CD4-positive, alpha-beta T cell treated with Interleukin-12 subunit alpha and Interleukin-12 subunit beta, for 1 hour (primary cell): ENCODE measurements at places on chromosomes 3 and 15.

DNA sequence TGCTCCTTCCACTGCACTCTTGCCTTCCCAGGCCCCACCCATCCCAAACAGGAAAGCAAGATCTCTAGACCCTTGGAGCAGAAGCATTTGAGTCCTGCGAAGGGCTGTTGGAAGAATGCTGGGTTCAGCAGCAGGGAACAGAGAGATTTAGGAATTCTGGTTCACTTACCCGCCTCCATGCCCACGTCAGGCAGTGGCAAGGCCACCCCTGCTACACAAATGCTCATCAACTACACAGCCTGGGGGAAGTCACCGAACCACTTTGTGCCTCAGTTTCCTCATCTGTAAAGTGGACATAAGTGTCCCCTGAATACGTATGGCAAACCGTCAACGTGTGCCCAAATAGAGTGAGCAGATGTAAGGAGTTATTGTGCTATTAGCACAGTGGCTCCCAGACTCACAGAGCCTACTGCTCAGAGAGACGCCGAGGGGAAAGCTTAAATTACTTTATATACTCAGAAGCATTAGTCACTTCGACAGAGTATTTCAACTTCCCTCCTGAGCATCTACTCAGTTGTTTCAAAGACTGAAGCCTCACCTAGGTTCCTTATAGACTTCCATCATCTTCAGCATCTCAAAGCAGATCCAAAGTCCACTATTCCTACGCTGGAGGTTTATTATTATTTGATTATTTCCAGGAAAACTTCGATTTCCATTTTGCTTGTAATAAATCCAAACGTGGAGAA lies 905 bp downstream of the HOMER2 start:
- DNase-seq, result no peak

- DNase-seq, result no peak
Observed at GRCh38 chr3:13674538-13675185, 125.7 kb downstream of the FBLN2 start.

GRCh38 chr3:152976239-152976638 lies 141.3 kb downstream of the P2RY1 start:
- no peak for DNase-seq

DNA sequence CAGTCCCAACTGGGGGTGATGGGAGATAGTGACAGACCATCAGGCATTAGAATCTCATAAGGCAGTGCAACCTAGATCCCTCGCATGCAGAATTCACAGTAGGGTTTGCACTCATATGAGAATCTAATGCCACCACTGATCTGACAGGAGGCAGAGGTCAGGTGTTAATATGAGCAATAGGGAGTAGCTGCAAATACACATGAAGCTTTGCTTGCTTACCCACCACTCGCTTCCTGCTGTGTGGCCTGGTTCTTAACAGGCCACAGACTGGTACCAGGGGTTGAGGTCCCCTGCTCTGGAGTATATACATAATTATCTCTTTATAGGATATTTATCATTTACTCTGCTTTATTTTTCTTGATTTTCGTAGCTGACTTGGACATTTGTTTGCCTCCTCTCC lies 36.0 kb upstream of the ZMAT3 start:
- DNase-seq, result no peak

DNA sequence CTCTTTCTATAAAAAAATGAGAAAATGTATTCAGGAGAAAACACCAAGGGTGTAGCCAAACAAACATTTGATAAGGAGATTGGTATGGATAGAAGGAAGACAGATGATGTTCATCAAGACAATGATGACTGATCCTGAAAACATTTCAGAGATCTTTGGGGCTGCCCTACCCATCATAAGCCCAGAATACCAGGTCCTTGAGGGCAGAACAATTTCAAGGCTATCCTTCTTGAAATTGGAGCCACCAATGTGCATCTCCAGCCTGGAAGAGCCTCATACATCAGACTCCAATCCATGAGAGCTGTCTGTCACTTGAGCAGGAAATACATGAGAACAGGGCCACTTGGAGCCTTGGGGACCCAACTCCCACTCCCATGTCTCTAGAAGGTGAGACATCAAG lies 89.5 kb upstream of the ANKRD28 start:
- DNase-seq, result no peak

GRCh38 chr3:42814914-42815507 lies 5.8 kb downstream of the ACKR2 start:
- no peak for DNase-seq

DNA sequence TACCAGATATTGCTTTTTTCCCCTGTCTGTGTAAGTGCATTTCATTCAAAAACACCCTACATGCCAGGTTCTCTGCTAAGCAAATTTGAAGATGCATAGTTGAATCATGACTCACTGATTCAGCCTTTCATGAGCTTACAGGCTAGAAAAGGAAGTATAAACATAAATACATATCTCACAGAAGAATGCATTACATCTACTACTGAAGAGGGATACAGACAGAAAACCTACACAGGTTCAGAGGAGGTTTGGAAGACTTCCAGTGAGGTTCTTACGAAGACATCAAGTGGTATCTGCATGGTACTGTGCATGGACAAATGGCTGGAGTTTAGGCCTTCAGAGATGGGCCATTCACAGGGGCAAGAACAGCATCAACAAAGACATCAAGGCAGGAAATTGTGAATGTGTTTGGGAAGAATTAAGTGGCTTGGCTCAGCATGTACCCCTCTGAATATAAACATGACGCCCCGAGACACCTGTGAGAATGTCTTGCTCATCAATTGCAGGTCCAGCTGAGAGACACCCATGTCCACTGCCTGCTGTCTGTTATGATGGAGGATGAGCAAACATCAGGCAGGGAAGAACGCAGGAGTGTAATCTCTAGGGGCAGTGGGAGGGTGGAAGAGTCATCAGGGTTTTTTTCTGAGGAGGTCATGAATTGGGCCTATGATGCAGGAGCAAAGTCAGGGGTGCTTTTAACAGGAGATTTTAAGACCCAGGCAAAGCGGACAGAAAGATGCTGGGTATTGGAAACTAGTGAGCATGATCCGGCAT lies 105.1 kb upstream of the GALNT15 start:
- DNase-seq, result no peak

DNA sequence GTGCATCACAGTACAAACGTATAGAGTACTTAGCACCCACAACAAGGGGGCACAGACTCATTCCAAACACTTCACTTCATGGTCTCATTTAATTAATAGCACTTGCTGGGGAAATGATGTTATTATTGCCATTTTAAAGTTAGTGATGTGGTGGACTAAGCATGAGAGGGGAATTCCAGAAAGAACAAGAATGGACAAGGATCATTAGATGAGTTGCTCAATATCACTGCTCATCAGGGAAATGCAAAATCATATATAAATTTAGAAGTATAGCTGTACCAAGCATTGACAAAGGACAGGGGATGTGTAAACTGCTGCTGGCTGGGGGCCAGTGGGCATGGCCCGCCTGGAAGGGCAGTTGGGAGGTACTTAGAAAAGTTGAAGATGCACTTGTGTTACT lies 14.6 kb downstream of the PRR20G start:
- no peak for DNase-seq

DNA sequence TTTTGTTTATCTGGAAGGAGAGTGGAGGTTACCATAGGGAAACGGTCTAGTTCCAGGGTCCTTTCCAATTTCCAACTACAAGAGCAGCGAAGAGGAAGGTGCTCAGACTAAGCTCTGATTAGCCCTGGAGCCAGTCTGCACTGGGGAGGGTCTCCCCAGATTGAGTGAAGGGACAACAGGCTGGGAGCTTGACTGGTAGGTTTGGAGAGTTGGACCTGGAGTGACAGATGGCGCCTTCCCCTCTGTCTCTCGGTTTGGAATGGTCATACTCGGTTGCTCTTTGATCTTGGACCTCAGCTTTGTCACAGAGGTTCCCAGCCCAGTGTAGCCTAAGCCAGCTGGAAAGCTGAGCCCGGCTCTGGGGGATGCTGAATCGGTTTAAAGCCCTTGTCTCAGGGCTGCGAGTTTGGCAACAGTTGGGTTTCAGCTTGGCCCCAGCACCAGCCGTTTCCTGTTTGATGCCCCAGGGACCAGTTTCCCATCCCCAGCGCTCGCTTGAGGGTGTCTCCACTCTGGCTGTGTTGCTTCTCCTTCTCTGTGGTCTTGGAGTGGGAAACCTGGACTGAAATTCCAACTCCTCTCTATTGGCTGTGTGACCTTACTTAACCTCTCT lies 53.1 kb upstream of the ULK4 start:
- peak; percentile 9 for DNase-seq
